ENCODE measurements at places on chromosomes 12 and 14.

DNA sequence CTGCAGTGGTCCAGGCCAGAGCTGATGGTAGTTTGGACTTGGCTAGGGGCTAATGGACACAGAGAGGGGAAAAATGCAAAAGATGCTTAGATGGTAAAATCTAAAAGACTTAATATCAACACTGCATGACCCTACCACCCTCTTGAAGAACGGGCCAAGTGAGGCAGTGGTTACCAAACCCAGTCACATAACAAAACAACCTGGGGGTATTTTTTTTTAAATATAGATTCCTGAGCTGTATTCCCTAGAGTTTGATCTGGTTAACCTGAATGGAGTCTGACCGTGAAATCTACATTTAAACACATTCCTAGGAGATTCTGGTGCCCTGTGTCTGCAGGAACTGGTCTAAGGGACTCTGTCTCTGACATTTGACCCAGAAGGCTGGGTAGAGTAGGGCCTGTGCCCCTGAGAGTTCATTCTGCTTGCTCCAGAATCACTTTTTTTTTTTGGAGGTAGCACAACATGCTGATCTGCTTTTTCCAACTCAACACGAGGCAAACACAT lies 15.7 kb downstream of the ABHD4 start:
- no peak for DNase-seq

GRCh38 chr14:35229084-35229791 lies 62.9 kb upstream of the PSMA6 start:
- DNase-seq = no peak

- no peak for DNase-seq
Observed at GRCh38 chr12:41473441-41473840, 285.3 kb downstream of the PDZRN4 start.

DNA sequence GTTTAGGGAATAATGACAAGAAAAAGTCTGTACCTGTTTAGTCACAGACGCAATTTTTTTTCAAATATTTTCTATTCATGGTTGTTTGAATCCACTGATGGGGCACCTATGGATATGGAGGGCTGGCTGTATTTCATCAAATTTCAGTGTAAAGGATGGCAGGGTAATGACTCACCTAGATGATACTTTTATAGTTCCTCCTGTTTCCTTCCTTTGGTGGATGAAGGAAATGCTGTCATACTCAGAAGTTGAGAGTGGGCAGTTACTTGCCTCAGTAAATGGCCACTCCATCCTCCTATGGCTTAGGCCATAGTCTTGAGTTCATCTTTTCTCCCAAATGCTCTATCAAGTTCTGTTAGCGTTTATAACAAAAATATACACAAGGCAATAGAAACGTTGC lies 18.9 kb upstream of the C12orf71 start:
- DNase-seq = no peak

DNA sequence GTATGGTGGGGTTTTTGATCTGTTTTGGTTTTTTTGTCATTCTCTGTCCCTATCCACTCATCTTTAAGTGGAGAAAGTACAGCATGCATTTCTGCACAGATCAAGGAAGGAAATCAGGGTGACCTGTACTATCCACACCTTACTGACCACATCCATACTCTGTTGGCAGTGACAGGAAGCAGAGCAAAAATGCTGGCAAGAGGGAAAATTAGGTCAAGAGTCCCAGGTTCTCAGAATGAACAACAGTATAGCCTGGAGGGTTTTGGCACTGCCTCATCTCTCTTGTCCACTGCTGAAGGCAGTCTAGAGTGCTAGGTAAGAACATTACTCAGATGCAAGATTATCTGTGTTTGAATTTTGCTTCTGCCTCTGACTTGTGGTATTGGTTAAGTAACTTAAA lies 70.7 kb downstream of the TAOK3 start:
- no peak for DNase-seq

GRCh38 chr14:51676549-51676948 lies 24.8 kb downstream of the FRMD6 start:
- no peak for DNase-seq

- DNase-seq = no peak
Observed at GRCh38 chr12:52606096-52606495, 4.8 kb upstream of the KRT72 start.

GRCh38 chr14:22010545-22011252 lies 337.1 kb upstream of the OR4E1 start:
- DNase-seq = no peak

DNA sequence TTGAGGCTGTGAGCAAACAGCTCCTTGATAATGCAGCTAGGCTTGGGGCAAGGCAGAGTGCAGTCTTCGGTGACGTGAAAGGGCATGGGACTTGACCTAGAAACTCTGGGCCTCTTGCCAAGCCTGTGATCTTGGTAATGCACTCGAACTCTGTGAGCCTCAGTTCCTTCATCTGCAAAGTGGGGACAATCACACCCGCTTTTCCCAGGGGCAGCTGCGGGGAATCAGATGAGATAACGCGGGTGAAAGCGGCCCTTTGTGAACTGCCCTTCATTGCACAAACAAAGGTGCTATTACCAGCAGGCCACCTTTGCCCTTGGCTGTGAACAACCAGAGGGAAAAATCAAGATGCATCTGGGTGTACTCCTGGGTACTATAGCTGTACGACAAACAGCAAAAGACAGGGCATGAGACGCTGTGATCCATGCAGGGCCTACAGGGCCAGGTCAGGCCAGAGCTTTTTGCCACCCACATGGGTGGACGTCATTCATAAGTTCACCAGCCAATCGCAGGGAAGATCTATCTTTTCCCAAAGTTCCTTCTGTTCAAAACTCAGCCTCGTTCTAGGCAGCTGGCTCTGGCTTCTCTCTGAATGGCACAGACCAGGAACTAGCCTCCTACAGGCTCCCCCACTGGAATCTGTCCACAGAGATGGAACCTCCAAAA lies 3.2 kb downstream of the MSI1 start:
- no peak for DNase-seq

DNA sequence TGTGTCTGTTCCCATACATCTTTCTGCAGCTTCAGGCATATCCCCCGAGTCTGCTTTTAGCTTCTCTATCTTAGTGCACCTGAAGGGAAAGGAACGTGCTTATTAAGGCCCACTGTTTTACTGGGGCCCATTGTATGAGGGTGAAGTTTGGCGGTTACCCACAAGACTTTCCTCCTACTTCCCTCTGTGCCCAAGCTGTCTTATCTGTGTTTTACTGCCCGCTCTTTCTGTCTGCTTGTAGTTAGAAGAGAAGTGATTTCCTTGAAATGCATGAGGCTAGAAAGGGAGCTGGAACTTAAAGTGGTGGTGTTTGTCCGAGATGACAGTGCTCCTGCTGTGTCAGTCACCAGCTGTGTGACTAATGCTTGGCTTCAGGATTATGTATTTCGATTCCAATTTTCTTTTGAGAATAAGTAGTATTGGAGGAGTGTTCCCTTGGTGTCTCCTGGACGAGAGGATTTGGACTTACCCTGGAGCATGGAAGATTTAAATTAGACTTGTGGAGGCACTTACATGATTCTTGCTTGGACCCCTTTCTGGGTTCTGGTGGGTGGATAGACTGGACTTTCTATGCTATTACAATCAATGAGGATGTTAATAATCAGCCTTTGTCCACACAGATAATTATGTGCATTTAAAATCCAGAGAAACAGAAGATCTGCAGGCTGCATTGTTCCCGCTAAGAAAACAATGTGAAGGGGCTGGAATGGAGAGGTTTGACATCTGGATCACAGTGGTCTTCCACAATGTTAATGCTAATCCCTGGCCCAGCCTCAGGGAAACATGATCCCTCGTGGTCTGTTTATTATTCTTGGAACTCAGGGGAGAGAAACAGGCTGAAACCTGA lies 13.9 kb upstream of the KRT86 start:
- DNase-seq = no peak

DNA sequence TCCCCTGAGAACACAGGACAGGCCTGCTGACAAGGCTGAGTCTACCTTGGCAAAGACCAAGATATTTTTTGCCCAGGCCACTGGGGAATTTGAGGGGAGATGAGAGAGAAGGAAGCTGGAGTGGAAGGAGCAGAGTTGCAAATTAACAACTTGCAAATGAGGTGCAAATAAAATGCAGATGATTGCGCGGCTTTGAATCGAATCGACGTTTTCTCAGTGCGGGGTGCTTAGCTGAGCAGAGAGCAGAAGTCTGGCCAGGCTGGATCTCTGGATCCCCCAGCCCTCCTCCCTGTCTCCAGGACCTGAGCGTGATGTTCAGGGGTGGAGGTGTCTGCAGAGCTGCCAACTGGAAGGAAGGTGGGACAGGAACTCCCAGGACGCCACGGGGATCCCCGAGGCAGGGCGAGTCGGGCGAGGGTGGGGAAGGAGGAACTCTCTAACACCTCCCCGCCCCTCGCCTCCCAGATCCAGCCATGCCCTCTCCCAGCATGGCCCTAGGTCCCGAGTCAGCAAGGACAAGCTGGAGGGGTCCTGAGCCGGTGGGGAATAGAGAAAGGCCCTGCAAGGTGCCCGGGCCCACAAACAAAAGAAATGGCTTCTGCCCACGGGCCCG lies 527 bp upstream of the CARMIL3 start:
- no peak for DNase-seq

DNA sequence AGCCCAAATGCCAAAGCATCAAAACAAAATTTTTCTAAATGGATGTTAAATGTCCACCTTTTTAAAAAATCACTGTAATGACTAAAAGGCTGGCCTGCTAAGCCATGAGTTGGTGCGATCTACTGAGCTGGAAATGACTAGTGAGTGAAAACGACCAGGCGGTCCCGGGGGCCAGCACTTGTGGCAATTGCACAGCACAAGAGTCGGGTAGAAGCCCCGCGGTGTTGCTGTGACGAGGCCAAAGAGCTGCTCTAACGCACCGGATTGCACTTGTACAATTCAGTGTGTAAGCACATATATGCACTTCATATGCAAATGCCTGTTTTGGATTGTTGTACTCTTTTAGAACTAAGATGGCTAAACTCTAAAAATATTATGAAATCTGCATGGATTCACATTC lies 64.1 kb upstream of the DYNC1H1 start:
- no peak for DNase-seq

DNA sequence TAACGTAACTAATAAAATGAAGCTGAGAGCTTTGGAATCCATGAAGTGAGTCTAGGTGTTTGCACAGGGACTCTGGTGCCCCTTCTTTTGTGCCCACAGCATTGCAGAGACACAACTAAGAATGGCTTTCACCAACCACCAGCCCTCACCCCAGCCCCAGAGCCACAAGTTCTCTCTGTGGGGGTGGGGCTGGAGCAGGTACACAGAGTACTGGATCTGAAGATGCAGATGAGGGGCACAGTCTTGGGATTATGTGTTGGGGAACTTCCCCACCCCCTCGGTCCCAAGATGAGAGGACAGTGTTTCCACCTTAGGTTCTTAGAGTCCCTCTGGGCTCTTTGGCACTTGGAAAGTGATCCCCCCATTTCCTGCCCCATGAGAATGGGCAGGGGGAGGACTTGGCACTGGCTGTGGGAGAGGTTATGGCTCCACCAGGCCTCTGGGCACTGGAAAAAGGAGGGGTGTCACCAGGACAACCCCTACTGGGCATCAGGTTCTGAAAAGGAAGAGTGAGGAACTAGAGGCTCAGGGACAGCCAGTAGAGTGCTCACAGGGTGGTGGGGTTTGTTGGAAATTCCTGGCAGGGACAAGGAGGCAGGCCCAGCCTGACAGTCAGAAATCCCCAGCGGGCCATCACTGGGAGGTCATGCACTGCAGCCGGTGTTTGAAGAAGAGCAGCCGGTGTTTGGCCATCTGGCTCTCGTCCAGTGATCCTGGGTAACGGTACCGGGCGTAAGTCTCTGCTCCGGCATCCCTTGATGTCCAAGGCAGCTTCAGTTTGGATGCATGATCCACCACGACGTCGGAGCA lies 6.7 kb downstream of the B4GALNT1 start:
- DNase-seq = no peak

DNA sequence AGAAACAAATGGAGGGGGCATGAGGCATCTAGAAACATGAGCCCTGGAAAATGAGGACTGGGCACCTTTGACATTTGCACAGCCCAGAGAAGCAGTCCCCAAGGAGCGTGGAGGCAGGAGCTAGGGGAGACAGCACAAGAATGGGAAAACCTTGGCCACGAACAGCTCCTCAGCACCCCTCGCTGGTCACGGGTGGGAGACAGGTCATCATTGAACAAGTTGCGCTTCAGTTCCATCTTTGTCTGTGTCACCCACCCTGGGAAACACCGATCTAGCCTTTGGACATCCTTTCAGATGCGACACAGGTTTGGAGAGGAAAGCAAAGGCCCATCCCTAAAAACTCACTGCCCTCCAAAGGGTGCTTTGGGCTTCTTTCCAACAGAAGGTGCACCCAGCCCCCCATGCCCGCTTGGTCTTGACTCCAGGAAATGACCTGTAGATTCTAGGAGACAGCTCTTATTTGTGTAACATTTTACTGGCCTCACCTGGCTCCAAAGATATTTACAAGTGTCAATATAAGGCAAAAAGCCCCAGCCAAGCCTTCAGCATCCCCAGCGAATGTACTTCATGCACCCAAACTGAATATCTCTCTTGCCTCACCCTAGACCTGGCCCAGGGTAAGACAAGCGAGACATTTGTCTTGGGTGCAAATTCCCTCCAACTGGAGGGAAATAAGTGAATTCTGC lies 28.8 kb upstream of the CLMN start:
- DNase-seq = no peak

DNA sequence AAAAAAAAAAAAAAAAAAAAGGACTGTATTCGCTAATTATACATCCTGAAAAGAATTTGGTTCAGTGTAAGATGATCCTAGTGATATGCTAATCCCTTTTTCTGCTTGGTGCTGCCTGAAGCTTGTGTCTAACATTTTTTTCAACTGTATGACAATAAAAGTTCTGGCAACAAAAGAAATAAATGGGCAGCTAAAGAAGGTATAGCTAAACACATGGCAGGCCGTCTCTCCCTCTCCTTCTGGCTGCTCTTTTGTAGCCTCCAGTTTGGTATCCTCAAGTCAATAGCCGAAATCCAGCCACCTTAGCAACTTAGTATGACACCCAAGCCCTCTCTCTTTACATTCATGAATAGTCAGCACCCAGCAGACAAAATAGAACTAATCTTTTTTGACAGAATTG lies 198.3 kb upstream of the OTX2 start:
- DNase-seq = no peak

Data from stimulated activated CD4-positive, alpha-beta T cell treated with anti-CD3 and anti-CD28 coated beads, Interleukin-1b, Interleukin-23, amount 100 ng/mL, for 4 hours (primary cell).